ENCODE measurements at places on chromosomes 3 and 15. TPM values are rescaled to one million over a fixed set of nuclear protein-coding genes. Genes with fewer than 3 reads are reported as not detected.

SMCO1 gene
- not detected for total RNA-seq

CLDN11 gene
- 0.22 TPM for total RNA-seq

MUSTN1 gene
- total RNA-seq, result 0.32 TPM

GOLGA8N gene
- 1.3 TPM for total RNA-seq

PLA2G4F gene
- total RNA-seq, result not detected

MCF2L2 gene
- total RNA-seq, result 0.13 TPM

MORC1 gene
- total RNA-seq, result not detected

HTR3C gene
- not detected for total RNA-seq

P3H2 gene
- 34.5 TPM for total RNA-seq

VILL gene
- total RNA-seq, result 0.21 TPM

NISCH gene
- total RNA-seq, result 11.4 TPM

TNFAIP8L3 gene
- total RNA-seq, result 34.7 TPM

QRICH1 gene
- total RNA-seq, result 35.1 TPM

INKA1 gene
- total RNA-seq, result 2.4 TPM

TBL1XR1 gene
- 19.2 TPM for total RNA-seq

TMOD2 gene
- 2.0 TPM for total RNA-seq

UACA gene
- total RNA-seq, result 25.9 TPM

ARNT2 gene
- 16.5 TPM for total RNA-seq

CCDC13 gene
- 0.35 TPM for total RNA-seq

CRABP1 gene
- 0.68 TPM for total RNA-seq

PTX3 gene
- total RNA-seq, result 1.8 TPM

RASL12 gene
- 0.13 TPM for total RNA-seq

KCNH8 gene
- not detected for total RNA-seq

All from A549 treated with Hydrocortisone at 1 μM for 4 hours (cell line).